ENCODE measurements at places on chromosomes 4 and X.

- no peak for DNase-seq
Measured at GRCh38 chr4:154433543-154433942, 58.1 kb downstream of the DCHS2 start.

GRCh38 chr4:144423930-144424329 is 222.0 kb upstream of the HHIP start:
- no peak for DNase-seq

DNA sequence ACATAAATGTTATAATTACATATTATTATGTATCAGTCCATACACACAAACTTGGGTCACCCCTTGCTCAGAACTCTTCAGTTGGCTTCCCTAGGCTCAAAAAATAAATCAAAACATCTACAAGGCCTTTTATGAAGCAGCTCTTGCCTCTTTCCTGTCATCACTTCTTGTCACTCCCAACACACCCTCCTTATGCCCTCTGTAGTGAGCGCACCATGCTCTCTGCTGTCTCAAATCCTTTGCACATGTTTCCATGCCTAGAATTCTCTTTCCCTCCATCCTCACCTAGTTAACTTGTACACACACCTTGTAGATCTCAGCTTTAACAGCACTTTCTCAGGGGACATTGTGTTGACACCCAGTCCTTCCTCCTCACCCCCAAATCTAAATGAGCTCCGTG is 53.0 kb downstream of the ATP8A1 start:
- DNase-seq = no peak

GRCh38 chrX:114134465-114134864 is 449.4 kb upstream of the HTR2C start:
- no peak for DNase-seq

DNA sequence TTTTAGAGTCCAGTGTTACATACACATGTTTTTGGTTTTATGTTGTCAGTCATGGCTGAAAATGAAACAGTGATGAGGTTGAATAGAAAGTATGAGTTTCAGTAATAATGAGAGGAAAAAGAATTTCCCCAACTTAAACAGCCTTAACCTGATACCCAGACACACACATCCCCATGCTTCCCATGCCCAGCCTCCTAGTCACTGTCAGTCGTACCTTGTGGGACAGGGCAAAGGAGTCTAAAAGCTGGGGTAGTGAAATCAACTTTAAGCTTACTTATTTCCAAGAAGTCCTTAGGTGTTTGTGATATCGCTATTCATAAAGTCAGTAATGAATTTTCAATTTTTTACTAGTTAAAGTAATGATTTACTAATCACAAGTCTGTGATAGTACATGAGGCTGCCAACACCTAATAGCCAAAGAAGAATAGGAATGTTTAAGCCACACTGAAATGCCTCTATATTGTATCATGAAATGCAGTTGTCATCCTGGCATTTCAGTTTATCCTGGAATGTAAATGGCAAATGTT is 24.3 kb upstream of the GPR34 start:
- DNase-seq = no peak

DNA sequence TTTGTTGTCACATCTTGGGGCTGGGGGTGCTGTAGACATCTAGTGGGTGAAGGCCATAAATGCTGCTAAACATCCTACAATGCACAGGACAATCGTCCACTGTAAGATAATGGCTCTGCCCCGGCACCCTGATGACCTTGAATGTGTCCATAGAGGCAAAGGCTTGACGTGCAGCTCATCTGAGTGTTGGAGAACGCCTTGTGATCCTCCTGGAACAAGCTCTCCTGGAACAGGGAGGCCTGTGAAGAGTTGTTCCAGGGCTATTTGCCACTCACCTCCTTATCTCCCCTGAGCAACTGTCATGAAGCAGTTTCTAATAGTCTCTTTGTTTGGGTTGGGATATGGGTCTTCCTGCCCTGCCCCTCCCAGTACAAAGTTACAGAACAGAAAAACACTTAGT is 15.2 kb upstream of the PCYT1B start:
- DNase-seq = no peak

GRCh38 chr4:1711571-1712215 is 426 bp downstream of the SLBP start:
- peak; percentile 31 for DNase-seq
